ENCODE measurements at places on chromosomes 2 and 18.

DNA sequence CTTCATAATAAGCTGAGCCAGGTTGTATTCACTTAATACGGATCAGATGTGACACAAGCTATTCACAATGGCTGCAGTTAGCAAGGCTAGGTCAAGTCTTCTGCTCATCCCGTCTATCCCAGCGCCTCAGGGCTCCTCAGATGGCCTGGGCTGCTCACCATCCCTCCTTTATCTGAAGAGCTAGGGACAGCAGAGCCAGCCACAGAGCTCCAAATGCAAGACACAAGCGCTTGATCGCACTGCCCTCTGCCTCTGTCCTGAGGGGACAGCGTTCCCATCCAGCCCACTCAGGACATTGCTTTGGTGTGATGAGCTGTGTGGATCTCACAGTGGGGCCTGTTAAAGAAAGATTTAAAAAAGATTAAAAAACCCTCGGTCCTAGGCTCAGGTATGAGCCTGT lies 254.4 kb upstream of the HS6ST1 start:
- DNase-seq, result no peak

- DNase-seq, result peak; percentile 11
Observed at GRCh38 chr2:45649858-45650811, 1.3 kb upstream of the PRKCE start.

DNA sequence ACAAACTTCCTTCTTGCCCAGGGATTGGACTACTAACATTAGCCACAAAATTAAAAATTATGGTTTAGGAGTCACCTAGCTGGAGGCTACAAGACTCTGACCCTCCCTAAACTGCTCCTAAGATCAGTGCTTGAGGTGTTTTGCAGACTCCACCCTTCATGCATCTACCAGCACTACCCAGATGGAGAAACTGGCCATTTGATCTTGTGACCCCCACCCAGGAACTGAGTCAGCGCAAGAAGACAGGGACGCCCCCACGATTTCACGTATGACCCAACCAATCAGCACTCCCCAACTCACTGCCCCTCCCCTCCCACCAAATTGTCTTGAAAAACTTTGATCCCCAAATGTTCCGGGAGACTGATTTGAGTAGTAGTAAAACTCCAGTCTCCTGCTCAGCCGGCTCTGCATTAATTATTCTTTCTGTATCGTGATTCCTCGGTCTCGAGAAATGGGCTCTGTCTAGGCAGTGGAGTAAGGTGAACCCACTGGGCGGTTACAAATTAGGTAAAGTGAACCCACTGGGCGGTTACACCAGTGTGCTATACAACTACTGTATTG lies 40.1 kb upstream of the CCDC88A start:
- no peak for DNase-seq

- DNase-seq, result no peak
Observed at GRCh38 chr2:72048881-72049477, 98.7 kb downstream of the CYP26B1 start.

DNA sequence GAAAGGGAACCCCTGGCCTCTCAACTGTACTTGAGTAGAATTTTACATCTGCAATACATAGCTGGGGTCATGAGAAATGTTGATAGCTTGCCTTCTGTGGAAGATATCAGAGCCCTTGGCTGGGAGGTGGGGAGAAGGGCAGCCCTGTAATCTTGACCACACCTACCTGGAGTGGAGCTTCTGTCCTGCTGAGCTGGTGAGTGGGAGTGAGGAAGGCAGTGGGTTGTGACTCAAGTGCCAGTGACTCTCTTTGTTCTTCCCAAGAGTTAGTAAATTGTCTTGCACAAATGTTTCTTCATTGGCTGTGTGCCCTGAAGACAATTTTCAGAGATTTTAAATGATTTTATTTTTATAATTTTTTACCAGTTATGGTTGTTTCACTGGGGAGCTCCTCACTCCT lies 277.3 kb downstream of the MBD5 start:
- DNase-seq, result no peak

GRCh38 chr2:240200230-240201051 lies 60.0 kb upstream of the OTOS start:
- DNase-seq, result no peak

GRCh38 chr2:70896765-70897202 lies 38.9 kb upstream of the ATP6V1B1 start:
- DNase-seq, result no peak

GRCh38 chr2:204337638-204338037 lies 207.6 kb upstream of the PARD3B start:
- DNase-seq, result no peak

DNA sequence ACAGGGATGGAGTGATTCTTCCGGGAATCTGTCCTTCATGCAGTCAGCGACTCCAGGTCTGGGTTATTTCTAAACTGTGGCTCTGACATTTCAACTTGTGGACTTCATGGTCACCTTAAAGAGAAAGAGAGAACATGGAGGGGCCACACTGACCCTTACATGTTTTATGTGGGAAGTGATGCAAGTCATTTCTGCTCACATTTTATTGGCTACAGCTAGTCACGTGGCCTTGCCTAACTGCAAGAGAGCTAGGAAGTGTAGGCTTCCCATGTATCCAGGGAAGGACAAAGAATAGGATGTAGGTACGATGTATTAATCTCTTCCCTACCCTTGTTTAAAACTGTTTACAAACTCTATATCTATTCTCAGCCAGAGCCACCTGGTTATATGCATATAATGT lies 30.3 kb upstream of the AFTPH start:
- no peak for DNase-seq

DNA sequence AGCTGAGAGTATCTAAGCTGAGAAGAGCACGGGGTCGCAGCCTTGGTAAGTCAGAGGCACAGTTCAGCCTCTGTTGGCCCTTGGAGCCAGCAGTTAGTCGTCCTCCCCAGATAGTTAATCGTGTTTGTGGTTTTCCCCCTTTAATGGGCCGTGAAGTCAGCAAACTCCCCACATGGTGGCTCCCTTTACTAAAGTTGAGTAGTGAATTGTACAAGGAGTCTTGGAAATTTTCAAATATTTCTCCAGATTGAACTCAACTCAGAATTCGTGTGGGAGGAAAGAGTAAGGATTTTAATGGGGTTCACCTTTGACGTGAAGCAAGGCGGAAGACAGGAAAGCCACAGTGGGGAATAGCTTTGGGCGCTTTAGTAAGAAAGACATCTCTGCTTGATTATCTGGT lies 2.4 kb upstream of the ADCYAP1 start:
- peak; percentile 60 for DNase-seq

- DNase-seq, result no peak
Observed at GRCh38 chr2:28093308-28093707, 202.8 kb downstream of the BABAM2 start.

GRCh38 chr2:147968571-147968970 lies 52.0 kb downstream of the ORC4 start:
- DNase-seq, result no peak

GRCh38 chr18:32777049-32777448 lies 4.2 kb upstream of the KLHL14 start:
- no peak for DNase-seq

DNA sequence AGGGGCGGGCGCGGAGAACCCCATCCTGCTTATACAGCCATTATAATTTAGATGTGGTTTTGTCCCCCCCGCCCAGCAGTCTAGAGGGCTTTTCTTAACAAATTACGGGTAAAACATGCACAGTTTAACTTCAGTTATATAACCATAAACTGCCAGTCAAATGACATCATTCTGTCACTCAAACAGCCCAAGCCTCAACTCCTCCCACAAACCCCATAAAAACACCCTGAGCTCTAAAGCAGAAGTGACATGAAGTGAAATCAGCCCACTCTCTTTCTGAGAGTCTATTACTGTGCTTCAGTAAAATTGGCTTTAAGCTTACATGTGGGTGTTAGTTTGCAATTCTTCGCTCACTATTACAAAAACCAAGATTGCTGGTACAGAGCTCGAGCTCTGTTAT lies 705.1 kb upstream of the GCFC2 start:
- DNase-seq, result no peak

DNA sequence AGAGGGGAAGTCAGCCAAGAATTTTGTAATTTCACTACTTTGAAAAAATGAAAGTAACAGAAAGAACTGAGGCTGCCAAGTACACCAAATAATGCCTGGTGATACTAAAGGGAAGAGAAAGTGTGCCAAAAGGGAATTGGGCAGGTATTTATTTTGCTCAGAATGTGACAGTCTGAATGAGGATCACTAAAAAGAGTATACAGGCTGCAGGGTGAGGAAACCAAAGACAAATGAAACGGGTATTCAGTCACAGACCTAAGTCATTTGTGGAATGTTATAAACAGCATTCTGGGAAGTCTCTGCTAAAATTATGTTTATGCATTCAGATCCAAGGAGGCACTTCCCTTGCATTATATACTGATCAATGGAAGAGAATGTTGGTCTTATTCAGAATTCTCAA lies 418.6 kb upstream of the SLC39A10 start:
- DNase-seq, result no peak

DNA sequence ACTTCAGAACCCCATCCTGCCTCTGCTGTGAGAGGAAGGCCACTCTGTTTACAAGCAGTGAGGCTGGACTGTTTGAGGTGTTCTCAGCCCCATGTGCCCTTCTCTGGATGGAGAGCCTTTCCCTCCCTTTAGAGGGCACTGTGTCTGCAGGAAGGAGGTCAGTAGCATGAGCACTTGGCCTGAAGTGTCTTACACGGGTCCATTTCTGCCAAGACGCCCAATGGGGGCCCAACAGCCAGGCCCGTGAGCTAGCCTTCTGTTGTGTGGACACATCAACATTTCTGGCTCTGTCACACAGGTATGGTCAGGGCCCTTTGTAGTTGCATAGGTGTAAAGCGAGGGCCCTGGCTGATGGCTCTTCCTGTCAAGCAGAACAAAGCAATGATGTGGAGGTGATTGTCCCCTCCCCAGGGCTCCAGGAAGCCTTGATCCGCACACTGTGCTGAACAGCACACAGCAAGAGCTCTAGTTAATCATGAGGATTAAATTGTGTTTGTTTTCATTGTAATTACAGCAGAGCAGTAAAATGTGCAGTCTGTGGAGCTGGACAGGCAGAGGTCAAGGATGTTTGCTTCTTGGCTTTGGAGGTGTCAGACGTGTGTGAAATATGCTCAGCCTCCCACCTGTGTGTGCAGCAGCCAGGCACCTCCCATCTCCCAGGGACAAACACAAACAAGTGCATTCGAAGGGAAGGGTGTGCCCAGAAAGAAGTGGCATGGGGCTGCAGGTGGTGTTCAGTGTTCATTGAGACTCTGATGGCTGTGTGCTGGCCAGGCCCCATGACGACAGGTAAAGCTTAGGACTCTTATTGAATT lies 132.1 kb downstream of the SH3RF3 start:
- DNase-seq, result peak; percentile 35

- DNase-seq, result no peak
Observed at GRCh38 chr2:223959688-223960087, 2.4 kb downstream of the MRPL44 start.

- no peak for DNase-seq
Observed at GRCh38 chr2:133266041-133266925, 302.0 kb downstream of the NCKAP5 start.
